HS-5 (cell line): ENCODE measurements at places on chromosomes 4 and X.

GRCh38 chrX:130594453-130594916 is 192.7 kb downstream of the RBMX2 start:
- no peak for DNase-seq

DNA sequence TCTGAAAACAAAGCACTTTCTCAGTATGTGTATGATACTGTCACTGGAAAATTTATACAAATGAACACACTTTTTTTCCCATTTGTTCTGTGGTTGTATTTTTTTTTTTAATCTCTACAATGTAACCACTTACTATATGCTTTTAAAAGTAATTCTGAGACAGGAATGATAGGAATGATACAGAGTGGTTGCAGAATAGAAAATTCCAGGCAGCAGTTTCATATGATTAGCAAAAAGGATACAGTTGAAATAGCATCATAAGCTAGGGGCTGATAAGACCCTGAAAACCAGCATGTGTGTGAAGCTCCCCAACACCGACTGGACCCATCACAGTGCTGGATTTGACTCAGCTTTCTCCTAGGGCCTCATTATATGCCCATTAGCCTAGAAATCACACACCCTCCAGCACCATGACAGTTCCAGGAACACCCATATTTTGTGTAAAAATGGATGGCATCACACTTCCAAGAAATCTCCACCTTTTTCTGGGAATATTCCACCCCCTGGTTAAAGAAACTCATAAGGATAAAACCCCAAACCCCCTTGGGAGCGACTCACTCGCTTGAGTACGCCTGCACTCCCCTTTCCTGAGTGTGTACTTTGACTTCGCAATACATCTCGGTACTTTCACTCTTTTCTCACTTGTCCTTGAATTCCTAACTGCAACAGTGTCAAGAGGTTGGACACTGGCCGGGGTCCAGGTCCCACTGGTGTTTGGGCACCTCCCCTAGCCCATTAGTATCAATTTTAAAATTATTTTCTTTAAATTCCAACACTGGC is 77.4 kb upstream of the AGA start:
- no peak for DNase-seq

DNA sequence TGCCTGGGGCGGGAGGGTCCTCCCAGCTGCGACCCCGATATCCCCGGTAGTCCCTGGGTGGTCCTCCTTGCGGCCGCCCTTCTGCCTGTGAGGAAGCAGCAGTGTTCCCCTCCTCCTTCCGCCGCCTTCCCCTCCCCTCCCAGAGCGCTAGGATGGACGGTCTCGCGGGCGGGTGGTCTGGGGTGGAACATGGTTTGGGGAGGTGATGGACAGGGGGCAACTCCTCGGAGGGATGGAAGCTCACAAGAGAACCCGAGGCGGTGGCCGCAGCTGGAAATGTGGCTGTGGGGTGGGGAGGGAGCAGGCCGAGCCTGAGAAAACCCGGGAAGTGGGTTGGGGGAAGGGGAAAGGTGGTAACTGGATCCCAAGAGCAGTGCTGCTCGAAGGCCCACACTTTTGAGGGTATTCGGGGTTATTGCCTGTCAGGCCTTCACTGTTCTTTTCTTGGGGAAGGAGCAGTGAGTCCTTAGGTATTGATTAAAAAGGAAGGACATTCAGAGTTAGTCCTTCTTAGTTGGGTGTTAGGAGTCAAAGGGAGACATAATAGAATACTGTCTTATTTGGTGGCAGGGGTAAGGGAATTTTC is 581 bp downstream of the UBE2K start:
- no peak for DNase-seq

DNA sequence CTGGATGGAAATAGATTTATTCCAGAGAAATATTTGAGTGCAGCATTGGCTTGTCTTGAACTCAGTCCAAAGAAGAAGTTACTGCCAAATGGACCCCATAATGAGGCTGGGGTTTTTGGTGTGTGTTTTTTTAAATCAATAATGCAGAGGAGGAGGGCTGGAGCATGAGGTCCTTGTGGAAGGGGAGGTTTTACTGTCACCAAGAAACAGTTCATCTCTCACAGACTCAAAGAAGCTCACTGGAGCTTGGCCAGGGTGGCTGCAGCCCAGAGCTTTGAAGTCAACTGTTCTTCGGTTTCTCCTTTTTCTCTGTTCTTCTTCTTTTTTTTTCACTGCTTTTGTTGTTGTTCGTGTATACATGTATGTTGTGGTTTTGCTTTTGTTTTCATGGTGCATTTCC is 377.7 kb downstream of the FBXW7 start:
- DNase-seq, result no peak

DNA sequence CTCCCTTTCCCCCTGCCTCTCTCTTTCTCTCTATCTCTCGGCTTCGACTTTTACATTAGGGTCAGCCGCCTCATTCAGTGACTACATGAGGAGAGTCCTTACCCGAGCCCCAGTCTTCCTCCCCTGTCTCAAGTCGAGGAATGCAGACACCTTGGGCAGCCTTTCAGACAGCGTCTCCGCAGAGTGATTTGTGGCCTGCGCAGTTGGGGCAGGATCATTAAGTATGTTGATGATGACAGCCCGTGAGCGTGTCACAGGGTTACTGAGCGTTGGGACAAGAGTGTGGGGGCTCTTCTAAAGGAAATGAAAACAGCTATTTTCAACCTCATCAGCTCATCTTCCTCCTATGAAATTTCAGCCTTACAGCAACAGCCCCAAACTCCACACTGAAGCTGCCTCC is 312.1 kb upstream of the GATB start:
- no peak for DNase-seq

GRCh38 chr4:174532445-174532844 is 10.2 kb upstream of the HPGD start:
- DNase-seq, result no peak

GRCh38 chr4:66609014-66609413 is 936.3 kb downstream of the CENPC start:
- DNase-seq, result no peak

GRCh38 chr4:163309466-163309865 is 22.9 kb downstream of the NPY1R start:
- DNase-seq, result no peak
